ENCODE measurements at places on chromosomes 6 and 20.

- DNase-seq: no peak
Observed at GRCh38 chr6:68108233-68108835, 526.7 kb upstream of the ADGRB3 start.

DNA sequence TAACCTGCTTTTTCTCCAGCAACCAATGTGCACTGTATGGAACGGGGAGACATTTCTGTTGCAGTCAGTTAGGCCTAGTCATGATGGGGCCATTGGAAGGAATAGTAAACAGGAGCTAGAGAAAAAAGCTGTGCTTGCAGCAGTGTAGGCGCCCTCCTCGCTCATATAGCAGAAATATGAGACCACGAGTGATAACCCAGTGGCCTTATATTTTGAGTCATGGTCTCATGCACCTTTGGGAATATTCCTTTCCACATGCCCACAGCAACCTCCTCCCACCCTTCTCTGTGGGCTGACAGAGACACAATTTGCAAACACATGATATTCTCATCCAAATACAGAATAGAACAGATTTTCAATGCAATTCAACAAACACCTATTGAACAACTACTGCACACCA lies 248.9 kb upstream of the CITED2 start:
- no peak for DNase-seq

- no peak for DNase-seq
Observed at GRCh38 chr6:135030532-135031178, 24.0 kb downstream of the HBS1L start.

- no peak for DNase-seq
Observed at GRCh38 chr6:159906400-159906799, 15.6 kb downstream of the MAS1 start.

DNA sequence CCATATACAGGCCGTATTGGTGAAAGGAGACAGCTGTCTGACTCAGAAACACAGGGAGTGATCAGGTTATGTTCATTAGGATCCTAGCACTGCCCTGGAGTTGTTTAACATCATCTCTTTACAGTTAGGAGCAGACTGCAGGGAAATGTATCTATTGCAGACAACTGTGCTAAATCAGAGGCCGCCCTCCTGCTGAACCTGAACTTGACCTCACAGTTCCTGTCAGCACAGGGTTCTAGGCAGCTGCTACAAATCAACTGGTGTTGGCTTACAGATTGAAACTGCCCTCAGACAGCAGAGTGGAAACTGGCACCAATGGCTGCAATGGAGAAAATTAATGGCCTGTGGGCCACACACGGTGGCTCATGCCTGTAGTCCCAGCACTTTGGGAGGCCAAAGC lies 3.7 kb upstream of the RPP40 start:
- no peak for DNase-seq

GRCh38 chr20:50745634-50746137 lies 14.3 kb downstream of the PARD6B start:
- peak; percentile 2 for DNase-seq

GRCh38 chr6:99151634-99152346 lies 197.7 kb downstream of the FAXC start:
- peak; percentile 93 for DNase-seq

DNA sequence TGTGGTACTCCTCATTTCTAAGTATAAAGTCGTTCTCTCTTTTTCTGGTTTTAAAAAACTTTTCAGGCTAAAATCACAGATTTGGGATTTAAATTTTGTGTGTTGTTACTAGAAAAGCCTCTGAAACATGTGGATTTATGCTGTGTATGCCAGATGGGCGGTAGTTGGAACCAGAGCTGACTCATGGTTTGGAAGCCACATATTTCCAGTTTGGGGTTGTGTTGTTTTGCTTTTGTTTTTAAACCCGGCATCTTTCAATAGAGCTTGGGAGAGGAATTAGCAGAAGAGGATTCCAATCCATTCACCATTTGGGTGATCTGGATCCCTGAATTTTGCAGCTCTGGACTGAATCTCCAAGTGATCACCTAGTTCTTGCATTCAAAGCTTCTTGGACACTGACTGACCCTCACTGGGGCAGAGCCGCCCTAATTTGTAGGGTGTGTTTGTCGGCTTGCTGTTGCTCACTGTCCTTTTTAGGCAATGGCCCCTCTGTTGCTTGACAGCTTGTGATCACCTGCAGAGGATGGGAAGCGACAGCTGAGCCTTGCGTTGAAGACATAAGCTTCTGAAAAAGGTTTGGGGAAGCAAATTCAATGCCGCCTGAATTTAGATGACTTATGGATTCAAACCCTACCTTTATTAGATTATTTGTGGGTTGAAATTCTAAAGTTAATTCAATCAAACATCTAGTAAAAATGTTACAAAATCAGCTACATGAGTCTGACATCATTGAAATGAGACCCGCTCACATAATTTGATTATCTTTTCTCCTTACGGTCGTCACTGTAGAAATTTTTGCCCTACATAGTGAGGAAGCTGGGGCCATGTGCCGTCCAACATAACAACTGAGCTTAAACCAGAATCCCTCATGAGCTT lies 79.9 kb upstream of the CD83 start:
- no peak for DNase-seq

GRCh38 chr6:159963111-159963510 lies 5.8 kb upstream of the IGF2R start:
- DNase-seq: no peak

DNA sequence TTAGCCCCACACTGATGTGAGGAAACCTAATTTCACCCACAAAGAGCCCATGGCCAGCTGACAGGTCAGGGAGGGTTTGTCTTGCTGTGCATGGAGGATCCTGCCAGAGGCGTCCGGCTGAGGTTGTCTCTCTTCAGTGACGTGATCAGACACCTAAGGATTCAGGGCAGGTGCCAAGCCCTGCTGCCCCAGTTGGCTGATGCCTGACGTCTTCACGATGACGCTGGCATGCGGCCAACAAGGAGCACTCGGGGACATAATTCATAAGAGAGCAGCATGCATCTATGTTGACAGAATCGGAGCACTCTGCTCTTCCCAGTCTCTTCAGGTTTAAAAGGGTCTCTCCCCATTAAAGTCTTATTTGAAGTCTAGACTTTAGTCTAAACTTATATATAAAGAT lies 47.8 kb downstream of the PSMB1 start:
- no peak for DNase-seq

DNA sequence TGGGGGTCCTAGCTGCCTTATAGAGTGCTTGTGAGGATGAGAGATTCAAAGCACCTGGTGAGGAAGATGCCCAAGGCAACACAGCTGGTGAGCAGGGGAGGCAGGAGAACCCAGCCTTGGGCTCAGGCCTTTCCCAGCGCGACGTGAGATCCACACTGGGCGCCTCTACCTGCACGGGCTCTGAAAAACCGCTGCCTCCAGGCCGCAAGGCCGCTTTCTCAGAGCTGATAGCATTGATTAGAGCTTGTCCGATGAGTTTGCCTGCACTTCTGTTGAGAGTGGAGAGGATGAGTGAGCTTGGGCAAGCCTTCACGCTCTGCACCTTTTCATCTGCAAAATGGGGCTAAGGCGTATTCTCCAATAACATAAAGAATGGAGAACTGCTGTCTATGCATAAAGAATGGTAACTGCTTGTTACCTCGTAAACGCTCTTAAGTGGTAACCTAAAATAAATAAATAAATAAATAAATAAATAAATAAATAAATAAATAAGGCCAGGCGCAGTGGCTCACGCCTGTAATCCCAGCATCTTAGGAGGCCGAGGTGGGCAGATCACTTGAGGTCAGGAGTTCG lies 916 bp downstream of the PABPC1L start:
- peak; percentile 74 for DNase-seq

DNA sequence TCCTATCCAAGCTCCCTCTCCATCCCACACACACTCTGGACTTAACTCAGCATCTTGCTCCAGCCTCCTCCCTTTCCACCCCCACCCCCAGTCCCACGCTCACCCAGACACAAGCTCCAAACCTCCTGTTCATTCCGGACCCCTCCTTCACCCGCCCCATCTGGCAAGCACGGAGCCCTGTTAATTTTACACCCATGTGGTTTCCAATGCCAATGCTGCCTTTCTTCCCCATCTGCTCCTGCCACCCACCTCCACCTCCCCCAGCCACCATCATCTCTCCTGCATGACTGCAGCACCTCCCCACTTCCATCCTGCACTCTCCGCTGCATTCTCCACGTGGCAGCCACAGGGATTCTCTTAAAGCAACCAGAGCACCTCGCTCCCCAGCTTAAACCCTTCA lies 9.9 kb upstream of the CDK5RAP1 start:
- no peak for DNase-seq

DNA sequence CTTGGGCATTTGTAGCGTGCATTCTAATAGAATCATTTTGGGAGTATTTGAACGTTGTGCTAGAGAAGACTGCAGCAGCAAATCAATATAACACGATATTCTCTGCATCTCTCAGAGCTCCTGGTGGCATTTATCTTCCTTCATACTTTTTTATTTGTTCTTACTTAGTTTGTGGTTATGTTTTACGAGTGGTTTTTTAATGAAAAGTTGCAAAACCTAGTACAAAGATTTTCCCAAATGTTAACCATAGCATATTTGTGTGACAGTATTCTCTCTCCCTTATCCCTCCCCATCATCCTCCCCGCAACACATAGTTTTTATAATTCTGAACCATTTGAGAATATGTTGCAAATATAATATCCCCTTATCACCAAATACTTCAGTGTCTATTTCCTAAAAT lies 50.4 kb downstream of the JARID2 start:
- no peak for DNase-seq

- no peak for DNase-seq
Observed at GRCh38 chr20:46289432-46289831, 18.9 kb downstream of the CDH22 start.

DNA sequence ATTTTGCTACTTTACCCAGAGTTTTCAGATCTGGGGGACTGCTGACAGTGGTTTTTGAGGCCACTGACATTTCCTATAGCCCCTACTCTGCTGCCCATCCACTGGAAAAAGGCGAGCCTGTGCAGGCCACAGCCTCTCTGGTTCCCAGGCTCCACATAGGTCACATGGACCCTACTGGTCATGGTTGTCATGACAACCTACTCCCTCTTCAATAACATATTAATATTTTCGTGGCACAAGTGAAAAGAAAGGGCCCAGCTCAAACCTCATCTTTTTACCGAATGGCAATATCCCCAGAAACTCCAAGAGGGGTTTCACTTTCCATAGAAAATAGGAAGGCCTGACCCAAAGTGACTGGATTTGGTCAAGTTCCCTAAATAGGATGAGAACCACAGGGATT lies 11.0 kb upstream of the FOXO3 start:
- DNase-seq: no peak

DNA sequence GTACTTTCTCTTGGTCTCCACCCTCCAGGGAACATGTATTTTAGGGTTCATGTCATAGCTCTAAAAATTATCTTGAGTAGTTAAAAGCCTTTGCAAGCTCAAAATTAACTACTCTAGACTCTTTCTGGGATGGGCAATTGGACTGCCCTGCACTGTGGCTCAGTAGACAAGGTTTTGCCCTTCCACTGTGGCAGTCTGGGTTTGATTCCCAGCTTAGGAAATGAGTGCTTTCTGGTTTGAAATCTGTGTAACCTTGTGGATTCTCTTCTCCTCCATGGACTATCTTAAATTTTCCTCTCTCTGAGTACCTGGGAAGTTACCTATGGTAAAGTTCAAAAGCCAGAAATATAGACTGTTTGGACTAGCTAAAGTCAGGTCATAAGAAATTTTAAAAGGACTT lies 94.6 kb upstream of the UST start:
- no peak for DNase-seq

GRCh38 chr6:165952514-165952913 lies 215.1 kb downstream of the TBXT start:
- DNase-seq: no peak

DNA sequence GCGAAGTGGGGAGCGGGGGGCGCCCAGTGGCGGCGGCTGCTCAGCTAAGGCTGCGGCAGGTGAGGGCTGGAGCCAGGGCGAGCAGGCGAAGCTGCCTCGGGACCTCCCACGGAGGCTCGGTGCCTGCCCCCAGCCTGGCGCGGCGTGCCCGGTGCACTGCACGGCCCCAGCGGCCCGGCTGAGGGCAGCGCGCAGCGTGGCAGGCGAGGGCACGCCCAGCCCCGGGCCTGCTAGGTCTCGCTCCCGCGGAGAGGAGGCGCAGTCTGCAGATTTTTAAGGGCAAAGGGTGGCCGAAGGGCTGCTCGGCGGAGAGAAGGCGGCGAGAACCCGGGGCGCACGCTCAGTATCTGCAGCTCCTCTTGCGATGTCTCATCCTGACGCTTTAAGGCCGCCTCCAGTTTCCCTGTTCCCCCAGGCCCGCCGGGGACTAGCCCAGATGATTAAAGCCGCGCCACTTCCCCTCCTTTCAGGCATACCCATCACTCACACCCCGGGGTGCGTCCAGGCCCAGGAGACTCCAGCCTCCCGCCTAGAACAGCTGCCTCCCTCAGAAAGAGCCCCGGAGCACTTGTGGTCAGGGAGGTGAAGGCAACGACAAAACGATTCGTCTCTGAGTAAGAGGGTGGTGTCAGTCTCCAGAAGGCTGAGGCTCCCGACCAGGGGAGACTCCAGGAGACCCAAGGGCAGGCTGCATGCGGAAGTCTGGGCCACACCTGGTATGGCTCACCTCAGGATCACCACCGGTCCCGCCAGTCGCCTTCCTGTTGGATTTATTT lies at the start of gene FERMT1:
TSS of gene FERMT1 (minus strand) at position 158 of the 776 bp plus-strand sequence. CDS start 3,476 bp downstream, outside the sequence.
- DNase-seq: peak; percentile 89

DNA sequence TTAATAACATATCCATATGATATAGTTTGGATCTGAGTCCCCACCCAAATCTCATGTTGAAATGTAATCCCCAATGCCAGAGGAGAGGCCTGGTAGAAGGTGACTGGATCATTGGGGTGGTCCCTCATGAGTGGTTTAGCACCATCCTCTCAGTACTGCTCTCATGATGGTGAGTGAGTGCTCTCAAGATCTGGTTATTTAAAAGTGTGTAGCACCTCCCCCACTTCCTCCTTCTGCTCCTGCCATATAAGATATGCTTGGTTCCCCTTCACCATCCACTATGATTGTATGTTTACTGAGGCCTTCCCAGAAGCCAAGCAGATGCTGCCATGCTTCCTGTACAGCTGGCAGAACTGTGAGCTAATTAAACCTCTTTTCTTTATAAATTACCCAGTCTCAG lies 22.9 kb downstream of the IRF4 start:
- DNase-seq: no peak

DNA sequence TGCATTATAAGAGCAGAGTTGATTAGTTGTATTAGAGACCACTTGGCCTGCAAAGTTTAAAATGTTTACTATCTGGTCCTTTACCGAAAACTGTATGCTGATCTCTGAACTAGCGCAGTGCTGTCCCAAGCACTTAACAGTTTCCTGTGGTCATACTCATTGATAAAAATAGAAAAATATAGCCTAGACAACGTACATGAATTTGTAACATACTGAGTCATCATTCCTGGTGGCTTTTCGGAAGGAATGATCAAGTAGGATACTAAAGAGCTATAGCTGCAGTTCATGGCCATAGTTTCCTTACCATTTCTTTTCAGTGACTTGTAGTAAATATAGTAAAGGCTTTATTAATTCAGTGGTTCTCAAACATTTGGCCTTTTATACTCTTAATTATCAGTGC lies 18.4 kb downstream of the TTK start:
- DNase-seq: no peak

GRCh38 chr6:109052852-109053251 lies 41.8 kb downstream of the SESN1 start:
- DNase-seq: no peak

GRCh38 chr6:81940451-81940985 lies 188.0 kb upstream of the TENT5A start:
- no peak for DNase-seq

All from endodermal cell (in vitro differentiated cells).